ENCODE measurements at places on chromosomes 6 and 20. TPM values are rescaled to one million over a fixed set of nuclear protein-coding genes. Genes with fewer than 3 reads are reported as not detected.

DNA sequence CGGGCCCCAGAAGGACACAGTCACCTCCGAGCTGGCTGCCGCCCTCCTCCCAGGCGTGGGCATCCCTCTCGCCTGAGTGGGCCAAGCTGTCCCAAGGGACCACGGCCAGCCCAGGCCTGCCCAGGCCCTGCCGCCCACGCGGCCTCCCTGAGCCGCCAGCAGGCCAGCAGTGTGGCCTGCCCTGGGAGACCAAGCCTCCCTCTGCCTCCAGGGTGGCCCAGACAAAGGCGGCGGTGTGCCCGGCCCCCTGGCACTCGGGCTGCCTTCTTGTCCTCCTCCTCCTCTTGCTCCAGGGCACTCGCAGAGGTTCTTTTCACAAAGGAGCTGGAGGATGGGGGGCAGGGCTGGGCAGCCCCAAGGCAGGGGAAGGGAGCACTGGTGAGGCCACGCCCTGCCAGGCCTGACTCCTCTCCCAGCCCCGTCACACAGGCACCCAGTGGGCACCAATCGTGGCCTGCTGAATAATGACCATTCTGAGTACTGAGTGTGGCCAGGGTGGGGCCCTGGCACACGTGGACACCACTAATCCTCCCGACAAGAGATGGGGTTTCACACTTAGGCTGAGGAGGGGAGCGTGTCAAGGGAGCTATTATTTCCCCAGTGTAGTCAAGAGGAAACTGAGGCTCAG, 25.3 kb downstream of the NOL4L start:
- no peak overlapping the region for H3K27ac ChIP-seq
- H3K4me1 ChIP-seq = no peaks in the 10 kb centered on the region
- H3K4me3 ChIP-seq = no peak overlapping the region

DNA sequence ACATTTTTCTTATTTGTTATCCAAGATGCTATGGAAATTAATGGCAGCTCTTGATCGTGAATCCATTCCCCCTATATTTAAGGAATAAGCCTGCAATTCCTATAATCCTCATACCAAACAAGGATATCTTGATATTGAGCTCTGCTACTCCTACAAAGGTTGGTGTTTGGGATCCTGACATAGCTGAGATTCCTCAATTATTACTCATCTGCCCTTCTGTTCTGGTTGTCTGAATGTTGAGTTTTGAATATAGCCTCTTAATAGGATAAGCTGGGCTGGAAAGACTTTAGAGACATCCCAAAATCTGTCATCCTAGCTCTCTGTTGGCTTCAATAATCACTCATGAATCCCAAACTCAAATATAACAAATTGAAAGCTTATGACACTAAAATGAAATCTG, 49.9 kb downstream of the CLIC5 start:
- no peak for DNase-seq
- no peaks in the 10 kb centered on the region for H3K27me3 ChIP-seq
- H3K4me1 ChIP-seq = peaks cover 64% of the 10 kb centered on the region
- H3K27ac ChIP-seq = peak overlapping the region; percentile 22
- no peak overlapping the region for H3K4me3 ChIP-seq

DNA sequence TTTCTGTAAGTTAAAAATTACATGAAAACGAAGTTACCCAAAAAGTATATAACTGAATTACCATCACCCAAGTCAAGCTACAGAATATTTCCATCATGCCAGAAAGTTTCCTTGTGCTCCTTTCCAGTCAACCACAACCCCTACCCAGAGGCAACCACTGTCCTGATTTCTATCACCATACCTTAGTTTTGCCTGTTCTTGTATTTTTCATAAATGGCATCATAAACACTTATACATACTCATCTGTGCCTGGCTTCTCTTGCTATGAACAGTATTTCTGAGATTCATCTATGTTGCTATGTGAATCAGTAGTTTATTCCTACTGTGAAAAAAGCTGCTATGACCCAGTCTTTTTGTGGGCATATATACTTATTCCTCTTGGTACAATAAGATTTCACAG, 7.4 kb downstream of the FKBP5 start:
- DNase-seq = no peak
- no peaks in the 10 kb centered on the region for H3K36me3 ChIP-seq
- H3K4me1 ChIP-seq = peaks cover 15% of the 10 kb centered on the region
- H3K4me3 ChIP-seq = no peak overlapping the region
- H3K27me3 ChIP-seq = no peaks in the 10 kb centered on the region

DNA sequence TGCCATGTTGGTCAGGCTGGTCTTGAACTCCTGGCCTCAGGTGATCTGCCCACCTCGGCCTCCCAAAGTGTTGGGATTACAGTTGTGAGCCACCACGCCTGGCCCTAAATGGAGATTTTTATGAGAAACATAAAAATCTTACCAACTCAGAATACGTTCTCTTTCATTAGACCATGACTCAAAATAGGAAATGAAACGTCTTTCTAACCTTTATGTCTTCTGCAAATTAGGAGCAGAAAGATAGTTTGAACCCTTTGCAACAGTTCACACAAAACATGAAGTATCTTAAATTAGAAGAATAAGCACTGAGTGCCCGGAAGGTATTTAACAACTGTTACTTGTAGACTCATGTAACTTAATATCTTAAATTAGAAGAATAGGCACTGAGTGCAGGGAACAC, 48.3 kb downstream of the AHI1 start:
- no peak overlapping the region for H3K4me3 ChIP-seq
- no peaks in the 10 kb centered on the region for H3K27me3 ChIP-seq
- H3K27ac ChIP-seq = no peak overlapping the region
- DNase-seq = no peak

DNA sequence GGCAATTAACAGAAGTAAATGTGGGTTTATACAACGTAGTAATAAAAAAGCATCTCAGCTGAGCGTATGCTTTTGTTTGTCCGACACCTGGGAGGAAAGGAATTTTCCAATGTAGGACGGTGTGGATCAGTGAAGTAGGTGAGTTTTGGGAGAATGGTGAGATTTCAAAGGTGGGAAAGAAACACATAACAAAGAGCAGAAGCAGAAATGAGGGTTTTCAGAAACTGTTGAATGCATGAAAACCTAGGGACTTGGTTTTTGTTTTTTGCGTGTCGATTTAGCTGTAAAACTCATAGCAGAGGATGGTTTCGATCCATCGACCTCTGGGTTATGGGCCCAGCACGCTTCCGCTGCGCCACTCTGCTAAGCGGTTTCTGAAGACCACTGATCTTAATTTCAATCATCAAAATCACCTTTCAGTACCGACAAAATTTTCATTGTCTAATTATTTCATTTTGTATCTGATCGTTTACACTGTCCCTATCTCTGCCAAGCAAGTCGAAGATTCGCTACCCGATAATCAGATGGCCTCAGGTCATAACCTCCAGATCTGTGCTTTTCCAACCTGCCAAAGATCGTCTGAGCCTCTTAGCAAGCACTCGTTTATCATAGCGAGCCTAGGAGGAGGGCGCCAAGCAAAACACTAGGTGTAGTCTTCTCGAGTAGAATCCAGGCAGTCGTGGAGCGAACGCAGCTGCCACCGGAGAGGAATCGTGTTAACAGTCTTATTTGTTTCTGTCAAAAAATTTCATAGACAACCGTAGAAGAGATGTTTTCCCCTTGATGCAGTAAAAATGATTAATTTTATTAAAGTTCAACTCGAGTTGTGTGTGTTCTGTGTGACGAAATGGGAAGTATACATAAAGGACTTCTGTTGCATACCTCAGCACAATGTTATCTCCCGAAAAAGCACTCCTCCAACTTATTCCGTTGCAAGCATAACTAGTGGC, 20.9 kb upstream of the POM121L2 start:
- DNase-seq = no peak
- no peak overlapping the region for H3K4me3 ChIP-seq
- no peak overlapping the region for H3K27ac ChIP-seq
- peaks cover 7% of the 10 kb centered on the region for H3K4me1 ChIP-seq
- no peaks in the 10 kb centered on the region for H3K36me3 ChIP-seq

The PRRT1 gene
- total RNA-seq = 0.43 TPM

DNA sequence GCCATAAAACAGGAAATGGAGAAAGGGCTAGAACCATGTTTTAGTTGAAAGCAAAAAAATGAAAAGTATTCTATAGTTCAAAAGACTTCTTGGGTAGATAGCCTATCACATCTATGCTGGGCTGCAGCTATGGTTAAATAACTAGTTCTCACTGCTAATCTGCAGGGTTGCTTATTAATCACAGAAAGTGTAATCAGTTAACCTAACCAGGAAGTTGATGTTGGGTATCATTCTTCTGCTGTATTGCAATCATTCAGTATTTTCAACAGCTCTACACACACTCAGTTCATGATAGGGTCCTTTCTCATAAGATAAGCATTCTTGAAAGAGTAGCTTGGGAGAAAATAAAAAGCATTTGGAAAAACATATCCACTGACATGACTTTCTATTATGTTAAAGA, 135.2 kb upstream of the TCF21 start:
- no peaks in the 10 kb centered on the region for H3K36me3 ChIP-seq
- H3K27me3 ChIP-seq = no peaks in the 10 kb centered on the region
- DNase-seq = no peak
- H3K27ac ChIP-seq = no peak overlapping the region
- H3K4me1 ChIP-seq = no peaks in the 10 kb centered on the region

- no peaks in the 10 kb centered on the region for H3K36me3 ChIP-seq
- no peaks in the 10 kb centered on the region for H3K4me1 ChIP-seq
- DNase-seq = no peak
- no peak overlapping the region for H3K4me3 ChIP-seq
- no peak overlapping the region for H3K27ac ChIP-seq
These were observed 31.3 kb downstream of the PNPLA1 start for GRCh38 chr6:36301085-36301658.

DNA sequence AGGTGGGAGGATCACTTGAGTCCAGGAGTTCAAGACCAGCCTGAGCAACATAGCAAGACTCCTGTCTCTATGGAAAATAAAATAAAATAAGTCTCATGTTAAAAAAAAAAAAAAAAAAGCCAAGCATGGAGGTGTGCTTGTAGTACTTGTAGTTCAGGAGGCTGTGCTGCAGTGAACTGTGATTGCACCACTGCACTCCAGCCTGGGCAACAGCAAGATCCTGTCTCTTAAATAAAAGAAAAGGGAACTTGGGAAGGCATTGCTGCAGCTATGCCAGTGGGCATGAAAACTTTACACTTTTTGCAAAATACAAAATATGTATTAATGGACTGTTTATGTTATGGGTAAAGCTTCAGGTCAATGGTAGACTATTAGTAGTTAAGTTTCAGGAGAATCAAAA, 37.5 kb upstream of the REV3L start:
- H3K27me3 ChIP-seq = no peaks in the 10 kb centered on the region
- H3K4me3 ChIP-seq = no peak overlapping the region
- no peak overlapping the region for H3K27ac ChIP-seq
- no peaks in the 10 kb centered on the region for H3K4me1 ChIP-seq

The RBM24 gene
- total RNA-seq = 180 TPM

- H3K27me3 ChIP-seq = no peaks in the 10 kb centered on the region
- H3K4me1 ChIP-seq = peaks cover 22% of the 10 kb centered on the region
- H3K36me3 ChIP-seq = no peaks in the 10 kb centered on the region
These were observed 24.7 kb upstream of the GFOD1 start for GRCh38 chr6:13511913-13512717.

DNA sequence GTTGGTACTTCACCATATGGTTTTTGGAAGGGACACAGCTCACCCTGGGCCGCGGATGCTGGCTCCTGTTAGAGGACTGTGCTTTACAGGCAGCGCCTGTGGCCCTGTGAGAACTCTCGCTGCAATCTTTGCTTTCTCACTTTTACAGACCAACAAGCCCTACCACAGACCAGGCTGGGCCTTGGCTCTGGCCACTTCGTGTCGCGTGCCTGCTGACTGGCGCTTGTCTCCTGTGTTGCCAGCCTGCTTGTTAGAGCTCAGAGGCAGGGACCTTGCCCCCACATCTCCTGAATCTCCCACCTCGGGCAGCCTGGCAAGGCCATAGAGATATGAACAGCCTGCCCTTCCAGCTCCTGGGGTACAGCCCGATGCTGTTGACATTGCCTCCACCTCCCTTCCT, 56.1 kb downstream of the SYNJ2 start:
- peaks cover 54% of the 10 kb centered on the region for H3K4me1 ChIP-seq
- peak; percentile 40 for DNase-seq
- no peaks in the 10 kb centered on the region for H3K27me3 ChIP-seq
- H3K4me3 ChIP-seq = no peak overlapping the region
- H3K27ac ChIP-seq = peak overlapping the region; percentile 28

DNA sequence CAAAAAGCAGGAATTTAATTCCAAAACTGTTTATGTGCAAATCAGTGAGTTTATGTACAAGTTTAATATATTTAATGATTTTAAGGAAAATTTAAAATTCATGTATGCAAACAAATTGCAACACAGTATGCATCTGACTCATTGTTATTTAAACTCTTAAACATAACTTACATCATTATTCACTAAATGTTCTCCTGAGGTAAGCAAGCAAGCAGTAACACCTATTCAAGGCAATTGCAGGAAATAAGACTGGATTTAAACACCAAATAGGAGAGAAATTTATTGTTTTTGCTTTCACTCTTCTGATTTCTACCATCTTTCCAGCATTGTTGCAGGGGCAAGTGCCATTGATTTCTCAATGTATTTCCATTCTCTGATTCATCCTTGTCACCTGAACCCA, 239.5 kb downstream of the TFAP2A start:
- no peaks in the 10 kb centered on the region for H3K27me3 ChIP-seq
- no peaks in the 10 kb centered on the region for H3K36me3 ChIP-seq
- H3K4me1 ChIP-seq = no peaks in the 10 kb centered on the region

DNA sequence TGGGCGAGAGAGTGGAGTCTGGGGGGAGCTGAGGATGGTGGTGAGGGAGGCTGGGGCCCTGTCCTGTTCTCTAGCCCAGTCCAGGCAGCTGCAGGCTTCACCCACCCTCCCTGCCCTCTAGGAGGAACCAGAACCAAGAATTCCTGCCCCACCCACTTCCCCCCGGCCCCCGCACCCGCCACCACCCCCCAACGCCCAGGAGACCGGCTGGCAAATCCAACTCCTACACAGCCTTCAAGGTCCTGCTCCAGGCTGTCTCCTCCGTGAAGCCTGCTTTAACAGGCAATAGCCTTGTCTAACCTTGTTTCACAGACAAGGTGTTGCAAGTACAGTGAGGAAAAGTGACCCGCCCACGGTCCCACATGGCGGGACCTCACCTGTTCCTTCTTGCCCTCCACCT, 2.4 kb downstream of the SPDEF start:
- no peak overlapping the region for H3K27ac ChIP-seq
- H3K27me3 ChIP-seq = no peaks in the 10 kb centered on the region
- no peak for DNase-seq
- H3K36me3 ChIP-seq = no peaks in the 10 kb centered on the region
- H3K4me3 ChIP-seq = no peak overlapping the region

The MPC1 gene
- 796 TPM for total RNA-seq

The DIDO1 gene
- 38.4 TPM for total RNA-seq

GRCh38 chr6:114276783-114277182, 66.0 kb downstream of the HS3ST5 start:
- no peaks in the 10 kb centered on the region for H3K36me3 ChIP-seq
- H3K27me3 ChIP-seq = no peaks in the 10 kb centered on the region
- no peak overlapping the region for H3K27ac ChIP-seq
- no peaks in the 10 kb centered on the region for H3K4me1 ChIP-seq
- no peak overlapping the region for H3K4me3 ChIP-seq

GRCh38 chr6:20411953-20412681, 10.4 kb downstream of the E2F3 start:
- peaks cover 33% of the 10 kb centered on the region for H3K4me1 ChIP-seq
- no peaks in the 10 kb centered on the region for H3K36me3 ChIP-seq
- DNase-seq = no peak
- H3K4me3 ChIP-seq = no peak overlapping the region
- no peaks in the 10 kb centered on the region for H3K27me3 ChIP-seq
- no peak overlapping the region for H3K27ac ChIP-seq

The TFAP2D gene
- not detected for total RNA-seq

The PREX1 gene
- 7.9 TPM for total RNA-seq
